ENCODE measurements at places on chromosomes 4 and X.

DNA sequence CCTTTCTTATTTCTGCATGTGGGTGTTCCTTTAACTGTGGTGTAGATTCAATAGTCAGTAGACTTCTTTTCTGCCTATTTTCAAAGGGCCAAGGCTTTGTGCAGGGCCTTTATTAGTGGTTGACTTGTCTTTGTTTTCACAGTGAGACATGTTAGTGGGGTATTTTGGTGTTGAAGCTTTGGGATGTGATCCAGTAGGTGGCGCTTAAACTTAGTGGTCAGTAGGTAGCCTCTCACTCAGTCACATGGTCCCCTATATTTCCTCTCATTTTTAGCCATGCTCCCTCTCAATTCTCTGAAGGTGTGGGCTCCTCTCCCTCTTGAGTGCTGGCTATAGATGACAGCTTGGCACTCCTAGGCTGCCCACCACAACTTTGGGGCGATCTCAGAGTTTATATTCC is 23.4 kb upstream of the SLC10A7 start:
- no peak for DNase-seq

GRCh38 chr4:135244056-135244455 is 1042.5 kb upstream of the PABPC4L start:
- DNase-seq, result peak; percentile 18

DNA sequence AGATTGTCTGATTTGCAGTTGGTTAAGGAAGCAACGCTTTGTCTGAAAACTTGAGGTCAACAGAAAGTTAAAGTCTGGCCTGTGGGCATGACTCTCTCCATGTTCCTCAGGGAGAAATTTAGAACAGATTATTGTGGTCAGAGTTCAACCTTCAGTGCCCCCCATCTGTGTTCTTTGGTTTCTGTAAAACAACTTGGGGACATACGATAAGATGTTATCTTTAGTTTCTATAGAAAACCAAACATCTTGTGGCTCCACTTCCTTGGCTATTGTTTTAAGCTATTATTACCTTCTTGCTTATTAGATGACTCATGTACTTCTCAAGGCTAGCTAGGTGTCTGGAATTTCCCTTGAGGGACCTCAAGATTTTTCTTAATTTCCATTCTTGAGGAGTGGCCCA is 507.7 kb downstream of the PDHA2 start:
- DNase-seq, result no peak

GRCh38 chrX:78029663-78030062 is 60.2 kb upstream of the PGAM4 start:
- peak; percentile 4 for DNase-seq

DNA sequence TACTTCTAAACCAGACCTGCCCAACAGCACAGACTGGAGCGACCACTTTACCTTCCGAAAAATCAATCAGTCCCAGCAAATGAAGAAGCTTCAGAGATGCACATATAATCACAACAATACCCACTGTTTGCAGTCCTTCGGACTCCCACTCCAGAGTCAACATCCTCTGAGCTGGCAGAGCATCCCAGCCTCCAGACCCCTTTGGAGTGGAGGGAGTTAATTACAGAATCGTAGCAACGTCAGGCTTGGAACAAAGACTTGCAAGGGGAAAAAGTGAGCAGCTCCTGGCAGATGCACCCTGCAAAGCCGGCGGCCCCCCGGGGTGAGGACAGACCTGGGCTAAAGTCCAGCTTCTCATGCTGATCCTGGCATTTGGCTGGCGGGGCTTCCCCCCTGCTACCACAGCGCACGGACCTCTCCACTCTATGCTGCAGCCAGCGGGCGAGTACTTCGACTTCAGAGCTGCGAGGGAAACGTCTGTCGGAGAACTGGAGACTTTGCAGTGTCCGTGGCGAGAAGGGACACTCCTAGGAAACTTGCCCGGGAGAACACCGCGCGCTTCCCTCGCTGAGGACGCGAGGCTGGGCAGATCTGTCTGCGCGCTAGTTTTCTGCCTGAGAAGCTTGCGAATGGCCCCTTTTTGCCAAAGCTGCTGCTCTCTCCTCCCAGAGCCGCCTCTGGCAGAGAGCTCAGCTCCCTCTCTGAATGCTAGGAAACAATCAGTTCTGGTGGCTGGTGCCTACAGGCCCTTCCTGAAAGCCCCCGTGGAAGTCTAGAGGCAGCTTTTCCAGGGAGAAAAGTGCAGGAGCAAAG is 283.7 kb downstream of the PACRGL start:
- DNase-seq, result no peak

DNA sequence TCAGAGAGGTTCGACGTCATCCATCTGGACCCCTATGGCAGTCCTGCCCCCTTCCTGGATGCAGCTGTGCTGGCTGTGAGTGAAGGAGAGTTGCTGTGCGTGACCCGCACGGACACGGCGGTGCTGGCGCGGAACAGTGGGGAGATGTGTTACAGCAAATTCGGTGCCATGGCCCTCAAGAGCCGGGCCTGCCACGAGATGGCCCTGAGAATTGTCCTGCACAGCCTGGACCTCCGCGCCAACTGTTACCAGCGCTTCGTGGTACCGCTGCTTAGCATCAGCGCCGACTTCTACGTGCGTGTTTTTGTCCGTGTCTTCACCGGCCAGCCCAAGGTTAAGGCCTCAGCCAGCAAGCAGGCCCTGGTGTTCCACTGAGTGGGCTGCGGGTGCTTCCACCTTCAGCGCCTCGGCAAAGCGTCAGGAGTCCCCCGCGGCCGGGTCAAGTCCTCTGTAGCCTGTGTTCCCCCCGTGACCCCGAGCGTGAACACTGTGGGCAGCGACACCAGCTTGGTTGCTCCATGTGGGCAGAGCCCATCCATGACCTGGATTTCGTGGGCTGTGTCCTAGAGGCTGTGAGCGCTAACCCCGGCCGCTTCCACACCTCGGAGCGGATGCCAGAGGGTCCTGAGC is 186.7 kb upstream of the SLITRK2 start:
- DNase-seq, result no peak

- no peak for DNase-seq
Measured at GRCh38 chrX:24839331-24839730, 145.6 kb downstream of the POLA1 start.

DNA sequence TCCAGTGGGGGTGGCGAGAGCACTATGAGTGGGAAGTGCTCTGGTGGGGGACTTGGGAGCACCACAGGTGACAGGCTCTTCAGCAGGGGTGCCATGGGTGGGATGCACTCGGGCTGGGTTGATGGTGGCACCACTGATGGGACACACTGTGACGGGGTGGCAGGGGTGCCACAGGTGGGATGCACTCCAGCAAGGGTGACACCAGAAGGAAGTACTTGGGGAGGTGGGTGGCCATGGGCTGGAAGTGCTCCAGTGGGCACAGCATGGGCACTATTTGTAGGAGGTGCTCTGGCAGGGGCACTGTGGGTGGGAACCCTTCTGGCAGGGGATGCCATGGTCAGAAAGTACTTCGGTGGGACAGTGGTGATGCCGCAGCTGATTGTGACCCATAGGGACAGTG is 346.6 kb downstream of the CFAP47 start:
- no peak for DNase-seq

Measured in AG09309 (cell line).